ENCODE measurements at places on chromosomes 12 and 14.

DNA sequence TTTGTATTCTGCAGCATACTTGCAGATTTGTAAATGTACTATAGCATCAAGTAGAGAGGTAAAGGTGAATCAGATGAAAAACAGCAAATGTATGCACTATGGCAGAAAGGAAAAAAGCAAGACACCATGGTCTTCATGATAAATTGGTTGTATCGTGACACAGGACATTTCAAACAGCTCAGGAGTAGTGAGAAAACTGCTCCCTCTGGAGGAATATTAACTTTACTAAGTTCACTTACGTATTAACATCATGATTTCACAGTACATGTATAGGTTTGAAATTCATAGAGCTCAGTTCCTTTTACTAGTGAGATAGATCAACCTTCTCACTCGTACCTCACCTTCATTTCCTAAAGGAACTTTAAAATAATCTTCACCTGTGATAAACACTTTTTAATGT, 6.5 kb downstream of the MBIP start:
- DNase-seq = no peak

- DNase-seq = no peak
Observed at GRCh38 chr14:24235804-24236688, 3.3 kb downstream of the GMPR2 start.

GRCh38 chr14:30994681-30995620, 30.5 kb upstream of the AP4S1 start:
- DNase-seq = no peak

DNA sequence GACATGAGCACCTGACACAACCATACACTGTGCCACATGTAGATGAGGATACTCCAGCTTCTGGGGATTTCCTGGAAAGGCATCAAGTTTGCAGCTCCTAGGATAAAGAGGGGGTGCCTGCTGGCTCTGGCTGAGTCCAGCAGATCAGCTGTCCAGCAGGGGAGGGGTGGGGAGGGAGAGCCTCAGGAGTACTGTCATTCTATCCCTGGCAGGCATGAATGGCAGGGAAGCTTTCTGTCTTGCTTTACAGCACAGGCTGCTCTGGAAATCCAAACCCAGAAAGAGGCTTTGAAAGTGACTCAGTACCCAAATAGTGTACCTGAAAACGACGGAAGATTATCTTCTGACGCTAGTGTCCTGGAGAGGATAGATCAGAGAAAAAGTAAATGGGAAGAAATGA, 32.2 kb downstream of the SLC8A3 start:
- no peak for DNase-seq

- no peak for DNase-seq
Observed at GRCh38 chr14:56341766-56342493, 223.7 kb downstream of the PELI2 start.

DNA sequence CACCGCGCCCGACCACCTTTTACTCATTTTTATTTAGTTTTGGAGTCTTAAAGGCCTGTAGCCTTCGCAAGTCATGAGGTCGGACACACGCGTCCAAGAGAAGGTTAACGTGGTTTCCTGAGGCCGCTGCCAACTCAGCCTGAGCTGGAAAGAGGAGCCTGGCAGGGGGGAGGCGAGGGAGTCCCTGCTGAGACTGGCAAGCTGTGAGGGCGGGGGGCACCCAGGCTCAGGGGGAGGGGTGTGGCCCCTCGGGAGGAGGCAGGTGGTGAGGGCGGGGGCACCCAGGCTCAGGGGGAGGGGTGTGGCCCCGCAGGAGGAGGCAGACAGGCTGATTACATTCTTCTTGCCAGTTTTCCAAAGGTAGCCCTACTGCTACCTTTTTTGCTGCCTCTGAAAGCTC, 143.2 kb downstream of the PIWIL1 start:
- no peak for DNase-seq

- DNase-seq = no peak
Observed at GRCh38 chr12:65123435-65124063, 2.4 kb upstream of the WIF1 start.

DNA sequence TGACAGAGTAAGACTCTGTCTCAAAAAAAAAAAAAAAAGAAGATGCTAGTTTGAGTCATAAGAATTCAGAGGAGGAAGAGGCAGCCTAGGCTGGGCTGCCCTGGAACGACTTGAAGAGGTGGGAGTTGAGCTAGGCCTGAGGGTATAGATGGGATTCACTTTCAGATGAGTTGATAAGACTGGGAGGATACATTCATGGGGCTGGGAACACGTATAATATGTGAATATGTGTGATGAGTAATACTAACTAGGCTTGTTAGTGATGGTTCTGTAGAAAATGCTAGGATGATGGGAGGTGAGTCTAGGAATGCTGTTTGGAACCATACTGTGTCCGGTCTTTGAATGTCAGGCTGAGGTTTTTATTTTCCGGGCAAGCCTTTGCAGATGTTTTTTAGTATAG, 9.0 kb downstream of the PLEKHA5 start:
- no peak for DNase-seq

DNA sequence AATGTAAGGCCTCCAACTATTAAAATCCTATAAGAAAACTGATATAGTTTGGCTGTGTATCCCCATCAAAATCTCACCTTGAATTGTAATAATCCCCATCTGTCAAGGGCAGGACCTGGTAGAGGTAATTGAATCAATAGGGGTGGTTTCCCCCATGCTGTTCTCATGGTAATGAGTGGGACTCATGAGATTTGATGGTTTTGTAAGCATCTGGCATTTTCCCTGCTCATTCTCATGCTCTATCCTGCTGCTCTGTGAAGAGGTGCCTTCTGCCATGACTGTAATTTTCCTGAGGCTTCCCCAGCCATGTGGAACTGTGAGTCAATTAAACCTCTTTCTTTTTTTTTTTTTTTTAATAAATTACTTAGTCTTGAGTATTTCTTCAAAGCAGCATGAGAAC, 31.9 kb downstream of the TSPAN19 start:
- DNase-seq = no peak

- DNase-seq = no peak
Observed at GRCh38 chr12:67327466-67327865, 58.3 kb downstream of the CAND1 start.

DNA sequence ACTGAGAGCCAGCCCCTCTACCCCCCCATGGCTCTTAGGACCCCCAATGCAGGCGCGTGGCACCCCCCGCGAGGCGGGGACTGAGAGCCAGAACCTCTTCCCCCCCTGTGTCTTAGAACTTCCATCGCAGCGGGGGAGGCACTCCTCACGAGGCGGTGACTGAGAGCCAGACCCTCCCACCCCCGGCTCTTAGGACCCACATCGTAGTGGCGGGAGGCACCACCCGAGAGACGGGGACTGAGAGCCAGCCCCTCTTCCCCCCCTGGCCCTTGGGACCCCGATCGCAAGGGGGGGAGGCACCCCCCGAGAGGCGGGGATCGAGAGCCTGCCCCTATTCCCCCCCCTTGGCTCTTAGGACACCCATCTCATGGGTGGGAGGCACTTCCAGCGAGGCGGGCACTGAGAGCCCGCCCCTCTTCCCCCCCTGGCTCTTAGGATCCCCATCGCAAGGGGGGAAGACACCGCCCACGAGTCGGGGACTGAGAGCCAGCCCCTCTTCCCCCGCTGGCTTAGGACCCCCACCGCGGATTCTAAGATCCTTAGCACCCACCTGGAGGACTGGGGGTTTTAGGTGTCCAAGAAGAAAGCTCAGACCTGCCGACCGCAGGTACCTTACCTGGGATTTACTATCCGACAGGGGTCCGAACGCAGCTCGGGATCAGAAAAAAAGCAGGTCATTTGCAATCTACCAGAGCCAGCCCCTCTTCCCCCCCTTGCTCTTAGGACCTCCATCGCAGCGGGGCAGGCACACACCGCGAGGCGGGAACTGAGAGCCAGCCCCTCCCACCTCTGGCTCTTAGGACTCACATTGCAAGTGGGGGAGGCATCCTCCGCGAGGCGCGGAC, 44.9 kb downstream of the DDX11 start:
- DNase-seq = no peak

GRCh38 chr12:67852701-67853100, 136.5 kb upstream of the IFNG-AS1 start:
- no peak for DNase-seq

DNA sequence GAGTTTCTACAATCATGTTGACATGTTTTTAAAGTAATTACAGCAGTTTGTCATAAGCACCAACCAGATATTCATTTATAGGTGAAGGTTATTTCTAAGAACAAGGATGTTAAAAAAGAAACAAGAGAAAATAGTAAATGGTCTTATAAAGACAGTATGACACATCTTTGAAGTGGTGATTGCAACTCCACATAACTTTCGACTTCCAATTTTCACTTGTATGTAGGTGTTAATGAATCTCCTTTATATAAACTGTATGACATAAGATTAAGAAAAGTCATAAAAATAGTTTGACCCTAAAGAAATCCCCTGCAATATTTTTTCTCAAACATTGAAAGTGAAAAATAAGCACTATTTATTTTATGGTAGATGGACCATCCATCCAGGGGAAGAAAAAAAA, 144.8 kb upstream of the PTPRQ start:
- no peak for DNase-seq

- DNase-seq = no peak
Observed at GRCh38 chr12:94745562-94745961, 95.2 kb upstream of the TMCC3 start.

GRCh38 chr14:85529803-85530574, at the start of gene FLRT2:
FLRT2 (plus strand) TSS chr14:85530144; CDS start chr14:85621515, 91,371 bp downstream.
- DNase-seq = no peak

GRCh38 chr14:68661226-68662225, 131.3 kb downstream of the ZFP36L1 start:
- DNase-seq = no peak

DNA sequence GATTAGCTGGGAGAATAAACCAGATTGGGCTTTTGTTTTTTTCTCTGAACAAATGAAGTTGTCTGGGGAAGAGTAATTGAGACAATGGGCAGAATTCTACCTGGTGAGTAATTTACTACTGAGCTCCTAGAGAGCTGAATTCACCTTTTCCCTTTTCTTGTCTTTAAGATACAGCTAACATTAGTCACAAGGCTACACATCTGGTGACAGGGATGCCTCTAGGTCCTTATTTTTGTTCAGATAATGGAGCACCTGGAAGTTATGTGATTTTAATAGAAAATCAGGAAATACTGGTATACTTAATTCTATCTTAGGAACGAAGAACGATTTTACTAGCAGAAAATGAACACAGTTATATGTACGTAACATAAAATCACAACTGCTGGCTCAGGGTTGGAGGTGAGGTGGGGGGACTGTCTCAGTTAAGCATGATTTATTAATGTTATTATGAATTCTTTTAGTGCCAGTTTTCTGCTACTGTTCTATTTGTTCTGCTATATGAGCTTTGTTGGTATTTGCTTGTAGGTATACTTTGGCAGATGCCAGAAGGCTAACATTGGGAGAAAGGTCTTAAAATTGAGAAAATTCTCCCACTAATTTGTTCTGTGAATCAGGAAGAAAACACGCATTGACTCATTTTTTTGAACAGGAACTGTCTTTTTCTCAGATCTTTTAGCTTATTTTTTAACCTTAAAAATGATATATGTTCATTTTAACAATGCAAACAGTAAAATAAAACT, 482.7 kb upstream of the RGS6 start:
- no peak for DNase-seq
